Ureter (tissue), 1 donor: ENCODE measurements at places on chromosomes 6 and 20.

- no peak for DNase-seq
Measured at GRCh38 chr20:15902493-15902892, 670.8 kb downstream of the KIF16B start.

DNA sequence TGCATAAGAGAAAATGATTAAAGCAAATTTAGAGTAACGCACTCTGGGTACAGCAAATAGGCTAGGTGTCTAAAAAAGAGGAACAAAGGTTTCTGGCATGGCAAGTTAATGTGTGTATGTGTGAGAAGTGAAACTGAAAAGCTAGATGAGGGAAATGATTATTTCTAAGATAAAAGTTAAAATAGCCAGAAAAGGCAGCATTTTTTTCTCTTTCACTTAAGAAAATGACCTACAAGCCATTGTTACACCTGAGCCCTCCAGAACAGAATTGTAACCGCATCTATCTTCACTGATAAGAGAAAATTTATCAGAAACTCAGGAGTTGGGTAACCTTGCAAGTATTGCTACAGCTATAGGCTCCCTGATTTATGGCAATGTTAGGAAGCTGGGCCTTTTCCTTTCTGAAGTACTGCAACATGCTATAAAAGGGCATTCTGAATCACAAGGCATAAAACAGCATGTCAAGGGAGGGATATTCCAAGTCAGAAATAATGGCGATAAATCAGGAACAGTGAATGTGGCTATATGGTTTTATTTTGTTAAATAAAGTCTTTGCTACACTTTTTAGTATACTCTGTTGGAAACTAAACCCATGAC is 395.3 kb downstream of the TBC1D32 start:
- no peak for DNase-seq

DNA sequence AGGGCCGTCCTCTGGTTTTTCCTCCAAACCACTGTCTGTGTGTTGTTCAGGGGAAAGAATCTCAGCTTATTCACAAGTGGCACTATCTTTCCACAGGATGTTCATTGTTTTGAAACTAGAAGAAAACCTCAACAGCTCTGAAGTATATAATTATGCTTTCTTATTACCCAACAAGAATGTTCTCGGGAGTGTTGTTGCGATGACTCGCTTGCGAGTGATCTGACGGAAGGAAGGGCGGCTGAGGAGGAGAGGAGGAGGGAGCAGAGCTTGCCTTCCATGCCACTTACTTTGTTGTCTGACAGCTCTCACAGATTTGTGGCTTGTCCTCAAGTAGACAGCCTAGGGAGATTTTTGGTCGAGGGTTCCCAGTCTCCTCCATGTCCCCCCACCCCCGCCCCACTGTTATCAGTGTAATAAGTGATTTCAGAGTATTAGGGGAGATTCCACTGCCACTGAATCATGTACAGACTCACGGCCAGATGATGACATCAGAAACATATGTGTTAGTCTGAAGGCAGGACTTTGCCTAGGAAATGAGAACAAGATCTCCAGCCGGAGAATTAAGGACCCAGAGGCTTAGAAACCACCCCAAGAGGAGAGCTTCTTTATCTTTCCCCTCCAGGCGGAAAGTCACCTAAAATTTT is 80.7 kb upstream of the CCN6 start:
- no peak for DNase-seq

- DNase-seq, result no peak
Measured at GRCh38 chr20:364905-365794, 15.4 kb upstream of the TRIB3 start.

DNA sequence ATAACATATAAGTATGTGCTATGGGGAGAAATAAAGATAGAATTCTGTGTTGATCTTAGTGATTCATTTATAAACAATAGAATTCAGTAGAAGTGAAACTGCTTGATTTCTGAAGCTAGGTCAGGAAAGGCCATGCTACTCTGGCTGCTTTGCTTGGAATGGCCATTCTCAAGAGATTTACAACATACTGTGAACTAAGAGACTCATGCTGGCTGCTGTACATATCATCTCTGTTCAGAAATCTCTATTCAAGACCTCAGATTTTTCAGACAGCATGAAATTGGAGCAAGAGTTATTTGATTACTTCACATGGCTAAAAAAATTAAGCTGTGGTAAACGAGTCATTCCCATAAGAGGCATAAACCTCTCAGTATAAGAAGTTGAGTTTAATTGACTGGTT is 662.6 kb downstream of the BCKDHB start:
- DNase-seq, result no peak

GRCh38 chr20:53995949-53996348 is 74.4 kb downstream of the BCAS1 start:
- no peak for DNase-seq

- DNase-seq, result no peak
Measured at GRCh38 chr6:36755435-36756348, 58.1 kb downstream of the RAB44 start.
